Thyroid gland (tissue), 4 donors: ENCODE measurements at places on chromosomes 2 and 18. TPM values are rescaled to one million over a fixed set of nuclear protein-coding genes. Genes with fewer than 3 reads are reported as not detected.
A peak's percentile ranks its signal among the peaks of the same experiment; 100 is the strongest.

GRCh38 chr2:140359056-140359771 is 1579.0 kb upstream of the NXPH2 start:
- H3K27ac ChIP-seq: no peak overlapping the region
- no peaks in the 10 kb centered on the region for H3K36me3 ChIP-seq
- no peak overlapping the region for H3K4me3 ChIP-seq
- H3K4me1 ChIP-seq: no peaks in the 10 kb centered on the region
- DNase-seq: no peak

GRCh38 chr2:174247474-174248186 is 702 bp downstream of the OLA1 start:
- no peaks in the 10 kb centered on the region for H3K36me3 ChIP-seq
- H3K4me3 ChIP-seq: peak overlapping the region; percentile 71
- H3K27me3 ChIP-seq: no peaks in the 10 kb centered on the region
- peak; percentile 40 for DNase-seq
- peak overlapping the region; percentile 65 for H3K27ac ChIP-seq
- H3K4me1 ChIP-seq: peaks cover 11% of the 10 kb centered on the region

DNA sequence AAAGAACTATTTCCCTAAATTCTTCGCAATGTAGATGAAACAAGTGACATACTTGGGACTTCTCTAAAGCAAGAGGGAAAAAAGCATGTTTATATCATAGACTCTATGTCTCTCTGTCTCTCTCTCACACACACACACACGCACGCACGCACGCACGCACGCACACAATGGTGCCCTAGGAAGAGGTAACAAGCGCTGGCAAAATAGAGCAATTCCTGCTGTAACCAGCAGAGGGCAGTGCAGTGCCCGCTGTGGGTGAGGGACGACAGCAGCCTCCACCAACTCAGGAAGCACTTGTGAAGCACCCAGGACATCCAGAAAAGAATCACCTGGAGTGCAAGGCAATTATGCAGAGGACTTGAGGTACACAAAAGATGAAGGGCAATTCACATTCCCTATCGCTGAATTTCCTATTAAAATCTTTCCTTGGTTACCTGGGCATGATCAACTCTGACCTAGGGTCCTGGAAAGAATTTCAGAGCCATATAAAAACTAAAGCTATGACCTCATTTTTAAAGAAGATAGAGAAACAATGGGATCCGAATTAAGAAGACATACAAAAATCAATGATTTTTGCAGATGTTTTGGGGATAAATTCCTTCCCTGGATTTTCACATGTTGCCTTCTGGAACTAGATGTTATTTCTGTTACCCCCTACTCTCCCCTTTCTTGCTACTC is 166.4 kb downstream of the PDE11A start:
- H3K27me3 ChIP-seq: no peaks in the 10 kb centered on the region
- no peak overlapping the region for H3K27ac ChIP-seq
- H3K36me3 ChIP-seq: no peaks in the 10 kb centered on the region
- H3K4me3 ChIP-seq: no peak overlapping the region

DNA sequence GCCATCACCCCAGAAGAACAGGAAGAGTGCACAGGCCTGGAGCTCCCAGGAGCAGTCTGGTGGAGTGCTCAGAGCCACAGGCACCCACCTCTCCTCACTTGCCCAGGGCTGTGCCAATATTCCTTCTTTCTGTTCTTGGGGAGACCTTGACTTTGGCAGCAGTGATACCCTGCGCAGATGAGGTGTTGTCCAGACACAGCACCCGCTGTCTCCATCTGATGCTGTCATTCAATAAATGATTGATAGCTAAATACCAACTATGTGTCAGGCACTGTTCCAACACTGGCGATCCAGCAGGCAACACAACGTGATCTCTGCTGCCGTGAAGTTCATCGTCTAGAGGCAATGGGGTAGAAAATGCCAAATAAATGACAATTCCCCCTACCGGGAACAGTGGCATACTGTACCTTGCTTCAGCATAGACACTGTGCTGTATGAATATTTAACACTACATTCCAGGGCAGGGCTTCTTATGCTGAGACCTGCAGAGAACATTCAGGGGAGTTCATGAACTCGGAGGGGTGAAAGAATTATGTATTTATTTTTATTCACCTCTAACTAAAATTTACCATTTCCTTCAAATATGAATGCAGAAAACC is 320.5 kb upstream of the NCKAP5 start:
- H3K27ac ChIP-seq: no peak overlapping the region
- H3K27me3 ChIP-seq: no peaks in the 10 kb centered on the region
- H3K36me3 ChIP-seq: no peaks in the 10 kb centered on the region
- peaks cover 13% of the 10 kb centered on the region for H3K4me1 ChIP-seq

KANSL3 gene
- total RNA-seq: 46.2 TPM

SERPINB13 gene
- total RNA-seq: not detected

ANTXR1 gene
- total RNA-seq: 56.4 TPM

- H3K27me3 ChIP-seq: no peaks in the 10 kb centered on the region
- DNase-seq: peak; percentile 60
- no peaks in the 10 kb centered on the region for H3K36me3 ChIP-seq
- no peaks in the 10 kb centered on the region for H3K4me1 ChIP-seq
- H3K27ac ChIP-seq: no peak overlapping the region
- H3K4me3 ChIP-seq: no peak overlapping the region
These were observed 46.9 kb upstream of the CNOT11 start for GRCh38 chr2:101205521-101206479.

- H3K27ac ChIP-seq: no peak overlapping the region
- no peaks in the 10 kb centered on the region for H3K4me1 ChIP-seq
- no peak overlapping the region for H3K4me3 ChIP-seq
- H3K36me3 ChIP-seq: no peaks in the 10 kb centered on the region
- no peaks in the 10 kb centered on the region for H3K27me3 ChIP-seq
- no peak for DNase-seq
These were observed 174.6 kb downstream of the STK39 start for GRCh38 chr2:168072626-168073303.

DNA sequence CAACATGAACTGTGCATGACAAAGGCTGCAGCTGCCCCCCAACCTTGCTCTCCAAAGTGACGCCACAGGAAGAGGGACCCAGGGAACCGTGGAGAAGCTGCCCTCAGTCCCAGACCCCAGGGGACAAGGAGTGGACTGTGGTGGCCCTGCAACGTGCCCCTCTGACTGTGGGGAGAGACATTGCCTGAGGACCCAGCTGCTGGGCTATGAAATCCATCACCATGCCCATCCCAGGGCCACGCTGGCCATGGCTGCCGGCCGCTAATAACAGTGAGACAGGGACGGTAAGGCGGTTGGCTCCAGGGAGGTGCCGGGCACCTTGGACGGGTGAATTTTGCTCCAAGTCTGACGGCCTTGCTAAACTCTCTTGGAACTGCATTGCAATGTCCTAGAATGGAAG is 211.3 kb upstream of the HDAC4 start:
- DNase-seq: no peak
- no peaks in the 10 kb centered on the region for H3K27me3 ChIP-seq
- H3K4me3 ChIP-seq: no peak overlapping the region
- no peaks in the 10 kb centered on the region for H3K36me3 ChIP-seq
- H3K4me1 ChIP-seq: no peaks in the 10 kb centered on the region

REG1B gene
- not detected for total RNA-seq

NOSTRIN gene
- 48.1 TPM for total RNA-seq

GRCh38 chr2:46171411-46171953 is 125.7 kb upstream of the EPAS1 start:
- no peak for DNase-seq
- peaks cover 23% of the 10 kb centered on the region for H3K4me1 ChIP-seq
- no peak overlapping the region for H3K27ac ChIP-seq
- no peaks in the 10 kb centered on the region for H3K36me3 ChIP-seq

GRCh38 chr2:207479198-207479785 is 50.5 kb upstream of the CREB1 start:
- H3K36me3 ChIP-seq: no peaks in the 10 kb centered on the region
- DNase-seq: no peak
- H3K4me3 ChIP-seq: no peak overlapping the region
- H3K4me1 ChIP-seq: peaks cover 30% of the 10 kb centered on the region

DNA sequence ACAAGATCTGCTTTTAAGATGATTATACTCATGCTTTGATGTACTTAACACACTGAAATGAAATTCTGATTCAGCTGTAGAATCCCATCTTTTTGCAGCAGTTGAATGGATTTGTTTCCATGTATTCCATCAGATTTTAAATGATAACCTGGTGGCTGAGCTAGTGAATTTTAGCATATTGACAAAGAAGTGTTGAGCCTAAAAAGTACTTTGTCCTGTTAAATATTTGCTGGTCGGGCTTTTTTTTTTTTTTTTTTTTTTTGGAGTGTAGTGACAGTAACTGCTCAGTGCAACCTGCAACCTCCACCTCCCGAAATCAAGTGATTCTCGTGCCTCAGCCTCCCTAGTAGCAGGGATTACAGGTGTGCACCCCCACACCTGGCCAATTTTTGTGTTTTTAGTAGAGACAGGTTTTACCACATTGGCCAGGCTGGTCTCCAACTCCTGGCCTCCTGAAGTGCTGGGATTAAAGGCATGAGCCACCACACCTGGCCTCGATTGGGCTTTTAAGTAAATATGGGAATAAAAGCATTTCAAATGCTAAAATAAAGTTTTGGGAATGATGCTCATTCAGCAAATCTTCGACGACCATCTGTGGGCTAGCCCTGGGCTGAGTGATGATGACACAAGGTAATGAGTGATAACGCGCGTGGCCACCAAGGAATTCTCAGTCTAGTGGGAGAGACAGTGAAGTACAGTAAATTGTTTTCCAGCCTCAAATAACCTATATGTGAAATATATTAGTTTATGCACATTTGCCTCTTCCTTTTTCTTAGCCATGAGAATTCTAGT is 2.2 kb downstream of the ELP2 start:
- H3K27me3 ChIP-seq: no peaks in the 10 kb centered on the region
- no peak overlapping the region for H3K4me3 ChIP-seq
- H3K27ac ChIP-seq: no peak overlapping the region
- H3K4me1 ChIP-seq: peaks cover 27% of the 10 kb centered on the region
- peaks cover 4% of the 10 kb centered on the region for H3K36me3 ChIP-seq

PPP4R1 gene
- total RNA-seq: 117 TPM

DNA sequence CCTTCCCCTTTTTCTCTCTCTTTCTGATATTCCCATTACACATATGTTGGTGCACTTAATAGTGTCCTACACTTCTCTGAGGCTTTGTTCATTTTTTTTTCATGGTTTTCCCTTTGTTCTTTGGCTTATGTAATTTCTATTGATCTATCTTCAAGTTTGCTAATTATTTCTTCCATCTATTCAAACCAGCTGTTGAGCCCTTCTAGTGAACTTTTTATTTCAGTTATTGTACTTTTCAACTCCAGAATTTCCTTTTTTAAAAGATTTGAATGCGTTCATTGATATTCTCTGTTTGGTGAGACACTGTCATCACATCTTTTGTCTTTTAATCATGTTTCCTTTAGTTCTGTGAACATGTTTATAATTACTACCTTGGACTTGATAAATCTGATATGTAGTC is 118.2 kb downstream of the ARHGEF4 start:
- H3K4me3 ChIP-seq: no peak overlapping the region
- no peak for DNase-seq
- no peaks in the 10 kb centered on the region for H3K4me1 ChIP-seq
- H3K27ac ChIP-seq: no peak overlapping the region
- H3K36me3 ChIP-seq: no peaks in the 10 kb centered on the region
- H3K27me3 ChIP-seq: no peaks in the 10 kb centered on the region

DNA sequence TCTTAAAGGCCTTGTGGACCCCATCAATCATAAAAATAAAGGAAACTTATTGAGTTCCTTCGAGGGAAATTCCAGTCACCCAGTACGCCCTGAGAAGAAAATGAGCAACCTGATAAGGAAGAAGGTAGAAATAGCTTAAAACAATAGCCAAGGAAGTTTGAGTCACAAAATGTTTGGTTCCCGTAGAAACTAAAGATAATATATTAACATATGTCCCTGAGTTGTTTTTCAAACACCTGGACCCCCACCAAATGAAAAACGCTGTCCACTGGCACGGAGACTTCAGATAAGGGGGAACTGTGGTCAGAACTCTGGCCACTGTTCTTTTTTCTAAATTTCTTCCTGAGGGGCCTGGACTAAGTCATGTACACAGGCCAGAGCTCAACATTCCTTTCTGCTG is 669.1 kb downstream of the ADCYAP1 start:
- no peaks in the 10 kb centered on the region for H3K4me1 ChIP-seq
- H3K4me3 ChIP-seq: no peak overlapping the region
- H3K36me3 ChIP-seq: no peaks in the 10 kb centered on the region
- no peaks in the 10 kb centered on the region for H3K27me3 ChIP-seq
- DNase-seq: no peak

GRCh38 chr2:42385225-42385624 is 24.2 kb upstream of the COX7A2L start:
- DNase-seq: no peak
- H3K4me3 ChIP-seq: no peak overlapping the region
- no peak overlapping the region for H3K27ac ChIP-seq
- H3K27me3 ChIP-seq: no peaks in the 10 kb centered on the region

DNA sequence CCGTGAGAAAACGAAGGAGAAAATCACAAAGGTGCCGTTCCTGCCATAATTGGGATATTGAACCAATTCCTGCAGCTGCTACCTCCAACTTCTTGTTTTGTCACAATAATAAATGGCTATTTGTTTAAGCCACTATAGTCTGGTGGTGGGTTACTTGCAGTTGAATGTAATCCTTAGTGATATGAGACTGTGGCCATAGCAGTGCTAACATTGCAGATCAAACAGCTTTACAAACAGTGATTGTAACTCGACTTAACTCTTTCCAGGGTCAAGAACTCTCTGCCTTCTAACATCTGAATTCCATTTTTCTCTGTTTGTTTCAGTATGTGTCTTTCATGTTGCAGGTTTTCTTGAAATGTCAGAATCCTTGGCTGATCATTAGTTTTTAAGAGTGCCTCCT is 24.7 kb upstream of the HNRNPLL start:
- H3K27me3 ChIP-seq: no peaks in the 10 kb centered on the region
- DNase-seq: no peak
- no peak overlapping the region for H3K4me3 ChIP-seq
- no peaks in the 10 kb centered on the region for H3K36me3 ChIP-seq

- peaks cover 63% of the 10 kb centered on the region for H3K36me3 ChIP-seq
- DNase-seq: no peak
- no peaks in the 10 kb centered on the region for H3K27me3 ChIP-seq
- no peak overlapping the region for H3K27ac ChIP-seq
These were observed 6.8 kb downstream of the MAT2A start for GRCh38 chr2:85545780-85546240.

GAL3ST2 gene
- not detected for total RNA-seq

- no peak overlapping the region for H3K27ac ChIP-seq
- DNase-seq: no peak
- H3K36me3 ChIP-seq: no peaks in the 10 kb centered on the region
- H3K4me3 ChIP-seq: no peak overlapping the region
- no peaks in the 10 kb centered on the region for H3K4me1 ChIP-seq
- no peaks in the 10 kb centered on the region for H3K27me3 ChIP-seq
These were observed 36.8 kb downstream of the HRH4 start for GRCh38 chr18:24497031-24497754.

DNA sequence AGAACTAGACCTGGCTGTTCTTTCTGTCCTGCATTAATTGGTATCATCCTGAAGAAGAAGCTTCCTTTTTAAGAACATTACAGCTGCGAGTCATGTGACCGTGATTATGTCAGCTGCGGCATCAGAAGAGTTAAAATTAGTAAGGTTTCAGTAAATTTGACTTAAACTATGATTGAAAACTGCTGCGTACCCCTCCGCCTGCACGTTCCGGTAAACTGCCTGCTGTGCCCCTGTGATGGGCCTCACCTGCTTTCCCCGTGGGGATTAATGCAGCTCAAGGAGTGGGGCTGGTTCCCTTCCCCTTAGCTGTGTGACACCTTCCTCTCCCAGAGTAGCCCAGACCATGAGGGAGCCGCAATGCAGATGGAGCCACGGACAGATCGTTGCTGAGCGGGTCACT is 36.1 kb upstream of the MYO3B start:
- no peak overlapping the region for H3K27ac ChIP-seq
- H3K4me1 ChIP-seq: peaks cover 3% of the 10 kb centered on the region
- no peak overlapping the region for H3K4me3 ChIP-seq
- H3K36me3 ChIP-seq: no peaks in the 10 kb centered on the region
